Esophagus squamous epithelium (tissue), 5 donors: ENCODE measurements at places on chromosomes 16 and 17.

GRCh38 chr17:10702574-10702973, 5.2 kb downstream of the ADPRM start:
- no peak for DNase-seq

DNA sequence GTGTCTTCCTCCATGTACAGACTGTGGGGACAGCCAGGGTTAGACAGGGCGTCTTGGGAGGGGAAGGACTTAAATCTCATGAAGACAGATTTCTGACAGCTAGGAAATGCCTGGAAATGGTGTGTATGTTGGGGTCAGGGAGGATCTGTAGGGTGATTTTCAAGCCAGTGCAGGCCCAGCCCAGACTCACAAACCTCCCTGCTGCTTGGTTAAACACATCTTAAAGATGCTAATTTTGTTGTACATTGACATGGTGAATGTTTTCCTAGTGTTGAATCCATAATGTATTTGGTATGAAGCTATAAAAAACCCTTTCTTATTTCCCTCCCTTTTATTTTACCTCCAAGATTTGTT, 238.3 kb downstream of the CCDC182 start:
- no peak for DNase-seq

DNA sequence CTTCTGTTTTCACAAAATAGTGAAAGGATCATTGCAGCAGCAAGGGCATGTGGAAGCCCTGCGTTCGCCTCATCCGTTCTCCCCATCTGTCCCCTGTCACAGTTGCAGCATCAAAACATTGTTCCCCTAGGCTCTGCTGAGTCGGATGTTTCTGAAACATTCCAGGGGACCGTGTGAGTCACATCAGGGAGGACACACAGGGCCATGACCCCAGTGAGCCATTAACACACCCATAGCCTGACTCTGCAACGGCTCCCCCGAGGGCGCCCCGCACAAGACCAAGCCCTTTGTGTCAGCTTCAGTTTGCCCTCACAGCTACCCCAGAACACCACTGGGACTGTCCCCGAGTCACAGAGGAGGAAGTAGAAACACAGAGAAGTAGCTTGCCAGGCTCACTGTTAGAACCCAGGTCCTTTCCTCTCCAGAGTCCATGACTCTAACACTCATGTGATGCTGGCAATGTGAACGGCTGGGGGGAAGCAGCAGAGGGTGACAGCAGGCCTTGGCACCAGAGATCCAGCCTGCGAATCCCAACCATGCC, 63.3 kb upstream of the HSBP1 start:
- no peak for DNase-seq

GRCh38 chr17:41920580-41920955, 1.8 kb upstream of the ACLY start:
- DNase-seq, result no peak

DNA sequence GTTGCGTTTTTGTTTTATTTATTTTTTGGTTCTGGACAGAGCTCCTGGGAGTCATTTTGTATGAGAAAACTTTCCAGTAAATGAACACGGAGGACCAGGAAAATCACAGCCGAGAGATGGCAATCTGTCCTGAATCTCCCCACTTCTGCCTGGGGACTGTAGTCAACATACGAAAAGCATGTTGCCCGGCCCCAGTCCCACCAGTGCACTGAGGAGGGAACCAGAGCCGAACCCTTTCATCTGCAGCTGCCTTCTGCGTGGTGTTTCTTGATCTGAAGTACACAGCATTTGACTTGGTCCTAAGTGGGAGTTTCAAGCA, 18.9 kb downstream of the SNX11 start:
- no peak for DNase-seq

- DNase-seq, result no peak
Observed at GRCh38 chr17:52159246-52160135, 977 bp upstream of the CA10 start.

GRCh38 chr17:47197821-47198220, 8.7 kb upstream of the CDC27 start:
- DNase-seq, result no peak

- no peak for DNase-seq
Observed at GRCh38 chr16:57635266-57636097, 7.1 kb downstream of the ADGRG1 start.

DNA sequence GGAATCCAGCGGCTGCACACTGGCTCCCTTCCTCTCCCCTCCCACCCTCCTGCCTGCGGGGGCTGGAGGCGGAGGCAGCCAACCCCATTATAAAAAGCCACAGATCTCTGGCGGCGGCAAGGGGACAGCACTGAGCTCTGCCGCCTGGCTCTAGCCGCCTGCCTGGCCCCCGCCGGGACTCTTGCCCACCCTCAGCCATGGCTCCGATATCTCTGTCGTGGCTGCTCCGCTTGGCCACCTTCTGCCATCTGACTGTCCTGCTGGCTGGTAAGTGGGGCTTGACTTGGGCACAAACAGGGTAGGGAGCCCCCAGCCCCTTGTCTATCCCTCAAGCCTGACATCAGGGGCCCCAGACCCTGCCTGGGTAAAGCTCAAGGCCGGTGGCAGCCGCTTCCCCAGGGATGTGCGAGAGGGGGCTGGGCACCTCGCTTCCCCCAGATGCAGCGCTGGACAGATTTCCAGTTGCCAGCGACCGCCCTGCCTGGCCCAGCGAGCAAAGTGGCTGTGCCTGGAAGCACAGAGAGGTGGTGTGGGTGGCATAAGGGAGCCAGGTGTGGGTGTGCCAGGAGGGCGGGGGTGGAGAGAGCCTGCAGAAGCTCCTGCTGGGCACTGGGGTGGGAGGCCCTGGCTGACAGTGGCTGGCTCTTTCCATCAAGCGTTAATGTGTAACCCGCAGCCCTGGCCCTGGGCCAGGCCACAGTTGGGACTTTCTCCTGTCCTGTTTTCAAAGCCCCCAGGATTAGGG, at the start of gene CX3CL1:
Gene CX3CL1, plus strand, starts transcription at position 119 of the 745 bp plus-strand sequence. Its CDS starts 79 bp downstream, at position 198.
- DNase-seq, result no peak

- no peak for DNase-seq
Observed at GRCh38 chr16:67965668-67966548, 2.5 kb downstream of the SLC12A4 start.

- DNase-seq, result no peak
Observed at GRCh38 chr17:7308625-7309433, 1.4 kb downstream of the EIF5A start.

DNA sequence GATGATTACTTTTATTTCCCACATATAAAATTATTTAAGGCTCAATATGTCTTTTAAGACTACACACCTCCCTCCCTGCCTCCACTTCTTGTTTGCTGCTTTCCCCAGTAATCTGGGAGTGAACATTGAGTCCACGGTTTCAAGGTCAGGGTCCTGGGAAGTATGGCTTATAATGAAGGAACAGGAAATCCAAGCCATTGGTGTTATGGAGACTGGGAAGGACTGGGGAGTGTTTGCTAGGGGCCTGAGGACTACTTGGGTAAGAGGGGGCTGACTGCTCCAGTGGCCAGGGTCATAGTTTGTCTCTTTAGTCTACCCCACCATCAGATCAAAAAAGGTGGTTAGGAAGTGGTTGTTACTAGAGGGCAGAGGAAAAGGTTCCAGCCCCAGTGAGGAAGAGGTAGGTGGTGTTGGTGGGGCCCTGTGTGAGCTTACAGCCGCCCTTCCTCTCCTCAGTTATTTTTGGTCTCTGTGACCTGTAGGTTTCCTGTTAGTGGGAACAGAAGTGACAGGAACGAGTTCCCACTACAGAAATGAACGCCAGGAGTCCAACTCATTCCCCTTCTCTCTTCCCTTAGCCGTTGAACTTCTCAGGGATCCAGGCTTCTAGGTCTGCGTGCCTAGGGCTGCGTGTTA, 742 bp upstream of the SLC16A13 start:
- DNase-seq, result no peak

DNA sequence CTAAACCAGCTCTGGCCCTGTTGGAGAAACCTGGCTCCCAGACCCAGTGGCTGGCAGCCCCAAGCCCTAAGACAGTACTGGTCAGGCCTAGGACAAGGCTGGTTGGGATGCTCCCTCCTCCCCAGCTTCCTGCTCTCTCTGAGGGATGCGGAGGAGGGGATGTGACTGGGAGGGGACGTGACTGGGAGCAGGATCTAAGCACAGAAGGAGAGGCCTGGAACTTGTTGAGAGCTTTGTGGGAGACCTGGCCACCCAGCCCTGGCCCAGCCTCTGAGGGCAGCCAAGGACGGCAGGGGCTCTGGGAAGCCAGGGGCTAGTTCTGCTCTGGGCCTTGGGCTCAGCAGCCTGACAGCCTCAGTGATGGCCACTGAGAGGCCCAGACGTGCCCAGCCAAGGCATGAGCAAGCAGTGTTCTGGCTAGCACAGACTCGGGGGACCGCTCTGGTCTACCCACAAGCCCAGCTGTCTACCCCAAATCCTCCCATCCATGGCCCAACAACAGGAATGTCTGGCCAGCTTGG, 22.8 kb downstream of the ATP6V0D1 start:
- DNase-seq, result no peak

- DNase-seq, result no peak
Observed at GRCh38 chr17:60573236-60574051, 26.5 kb upstream of the PPM1D start.

- no peak for DNase-seq
Observed at GRCh38 chr17:43427362-43428043, 28.7 kb downstream of the ARL4D start.

DNA sequence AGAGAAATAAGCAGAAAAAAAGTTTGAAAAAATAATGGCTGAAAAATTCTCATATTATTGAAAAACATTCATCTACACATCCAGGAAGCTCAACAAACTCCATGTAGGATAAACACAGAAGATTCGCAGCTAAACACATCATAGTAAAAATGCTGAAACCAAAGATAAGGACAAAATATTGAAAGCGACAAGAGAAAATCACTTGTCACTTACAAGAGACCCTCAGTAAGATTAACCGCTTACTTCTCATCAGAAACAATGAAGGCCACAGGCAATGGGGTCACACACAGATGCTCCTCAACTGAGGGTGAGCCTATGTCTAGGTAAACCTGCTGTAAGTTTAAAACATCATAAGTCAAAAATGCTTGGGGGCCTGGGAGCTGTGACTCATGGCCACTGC, 38.1 kb upstream of the METRNL start:
- DNase-seq, result no peak

- no peak for DNase-seq
Observed at GRCh38 chr17:9557857-9558256, 17.8 kb downstream of the STX8 start.

- no peak for DNase-seq
Observed at GRCh38 chr16:74898659-74899058, 86.3 kb downstream of the WDR59 start.

DNA sequence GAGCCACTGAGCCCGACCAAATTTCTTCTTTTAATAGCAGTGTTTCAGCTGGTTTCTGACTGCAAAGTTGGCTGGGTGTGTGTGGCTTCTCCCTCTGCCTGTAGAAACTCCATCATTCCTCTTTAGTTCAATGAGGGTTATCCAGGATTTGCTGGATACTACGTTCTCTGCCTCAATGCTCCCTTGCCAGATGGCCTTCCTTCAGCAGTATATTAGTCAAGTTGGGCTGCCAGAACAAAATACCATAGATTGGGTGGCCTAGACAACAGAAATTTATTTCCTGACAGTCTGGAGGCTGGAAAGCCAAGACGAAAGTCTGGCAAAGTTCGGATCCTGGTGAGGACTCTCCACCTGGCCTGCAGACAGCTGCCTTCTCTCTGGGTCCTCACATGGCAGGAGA, 103.7 kb downstream of the NOG start:
- no peak for DNase-seq

GRCh38 chr17:39648616-39649366, 11.8 kb downstream of the STARD3 start:
- DNase-seq, result no peak

GRCh38 chr16:12228602-12229499, 252.3 kb downstream of the SNX29 start:
- no peak for DNase-seq

GRCh38 chr17:50511058-50511457, 2.8 kb downstream of the MYCBPAP start:
- no peak for DNase-seq
